ENCODE measurements at places on chromosomes 2 and 18. TPM values are rescaled to one million over a fixed set of nuclear protein-coding genes. Genes with fewer than 3 reads are reported as not detected.

- no peak for DNase-seq
These were observed 1.6 kb upstream of the TWIST2 start for GRCh38 chr2:238846378-238846627.

The DSG4 gene
- total RNA-seq: not detected

DNA sequence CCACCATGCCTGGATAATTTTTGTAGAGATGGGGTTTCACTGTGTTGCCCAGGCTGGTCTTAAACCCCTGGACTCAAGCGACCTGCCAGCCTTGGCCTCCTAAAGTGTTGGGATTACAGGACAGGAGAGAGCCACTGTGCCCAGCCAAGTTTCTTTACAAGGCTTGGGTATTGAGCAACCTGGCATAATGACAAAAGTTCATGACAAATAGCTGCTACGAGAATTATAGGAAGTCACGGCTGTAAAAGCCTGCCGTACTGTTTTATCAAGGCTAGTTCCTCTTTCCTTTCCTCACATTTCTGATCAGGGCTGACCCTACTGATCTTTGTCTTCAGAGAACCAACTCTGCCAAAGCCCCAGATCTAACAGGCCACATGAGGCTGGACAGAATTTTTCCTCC is 490.4 kb upstream of the SPRED2 start:
- no peak for DNase-seq

DNA sequence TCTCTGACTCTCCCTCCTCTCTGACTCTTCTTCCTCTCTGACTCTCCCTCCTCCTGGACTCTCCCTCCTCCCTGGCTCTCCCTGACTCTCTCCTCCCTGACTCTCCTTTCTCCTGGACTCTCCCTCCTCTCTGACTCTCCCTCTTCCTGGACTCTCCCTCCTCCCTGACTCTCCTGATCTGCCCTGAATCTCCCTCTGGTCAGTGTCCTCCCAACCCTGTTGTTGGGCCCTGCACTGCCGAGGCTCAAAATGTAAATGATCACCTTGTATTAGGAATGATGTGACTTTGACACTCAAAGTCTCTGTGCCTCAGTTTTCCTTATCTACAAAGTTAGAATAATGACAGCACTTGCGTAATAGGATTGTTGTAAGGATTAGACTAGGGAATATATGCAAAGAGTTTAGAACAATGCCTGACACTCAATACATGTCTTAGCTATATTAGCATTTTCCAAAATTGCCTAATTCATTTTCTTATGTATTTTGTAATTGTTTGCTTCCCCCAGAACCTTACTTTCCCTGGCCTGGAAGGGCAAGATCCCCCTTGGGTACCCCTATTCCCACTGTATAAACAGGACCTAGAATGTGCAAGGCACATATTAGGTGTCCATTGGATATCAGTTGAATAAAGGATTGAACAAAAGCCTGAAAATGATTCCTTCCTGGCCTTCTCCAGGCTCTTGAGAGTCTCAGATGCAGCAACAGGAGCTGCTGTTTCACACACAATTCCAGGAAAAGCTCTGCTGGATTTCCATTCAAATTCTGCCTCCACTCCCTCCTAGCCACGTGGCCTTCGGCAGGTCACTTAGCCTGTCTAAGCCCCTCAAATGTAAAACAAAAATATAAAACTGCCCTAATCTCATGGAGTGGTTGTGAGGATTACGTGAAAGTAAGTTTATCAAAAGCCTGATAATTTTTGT is 170.1 kb downstream of the INHBB start:
- no peak for DNase-seq

DNA sequence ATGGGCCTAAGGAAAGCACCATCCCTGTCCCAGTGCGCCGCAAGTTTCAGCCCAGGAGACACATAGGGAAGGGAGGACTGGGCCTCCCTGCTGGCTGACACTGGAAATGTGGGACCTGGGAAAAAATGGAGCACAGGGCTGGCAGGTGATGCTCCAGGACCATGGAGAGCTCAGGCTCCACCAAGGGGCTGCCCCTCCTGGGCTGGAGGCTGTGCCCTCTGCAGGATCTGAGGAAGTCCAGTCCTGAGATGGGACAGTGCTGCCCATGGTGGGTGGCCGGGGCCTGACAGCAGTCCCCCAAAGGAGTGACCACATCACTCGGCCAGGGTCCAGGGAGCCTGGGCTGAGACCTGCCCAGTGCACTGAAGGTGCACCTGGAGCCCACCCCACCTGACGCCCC is 108.6 kb upstream of the TEKT4 start:
- DNase-seq: peak; percentile 31

The VIT gene
- total RNA-seq: not detected

The POTEJ gene
- total RNA-seq: not detected

The SIGLEC15 gene
- total RNA-seq: not detected

GRCh38 chr2:102505290-102505689 is 32.3 kb downstream of the SLC9A4 start:
- no peak for DNase-seq

The ACVR1C gene
- total RNA-seq: 3.5 TPM

DNA sequence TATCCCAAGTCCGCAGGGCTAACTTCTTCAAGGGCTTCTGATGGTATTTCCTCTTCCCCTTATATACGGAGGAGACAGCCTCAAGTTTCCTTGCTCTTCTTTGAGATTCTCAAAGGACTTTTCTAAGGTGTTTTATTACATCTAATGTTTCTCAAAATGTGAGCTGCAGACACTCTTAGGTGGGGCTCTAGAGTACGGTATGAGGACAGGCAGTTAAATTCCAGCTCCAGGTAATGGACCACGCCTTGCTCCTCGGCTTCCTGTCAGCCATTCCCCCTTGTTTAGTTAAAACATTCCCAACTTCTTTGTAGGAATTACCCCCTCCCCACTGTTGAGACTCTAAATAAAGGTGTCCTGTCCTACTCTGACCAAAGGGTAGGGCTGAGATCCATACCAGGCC is 131.9 kb downstream of the IRS1 start:
- DNase-seq: no peak

DNA sequence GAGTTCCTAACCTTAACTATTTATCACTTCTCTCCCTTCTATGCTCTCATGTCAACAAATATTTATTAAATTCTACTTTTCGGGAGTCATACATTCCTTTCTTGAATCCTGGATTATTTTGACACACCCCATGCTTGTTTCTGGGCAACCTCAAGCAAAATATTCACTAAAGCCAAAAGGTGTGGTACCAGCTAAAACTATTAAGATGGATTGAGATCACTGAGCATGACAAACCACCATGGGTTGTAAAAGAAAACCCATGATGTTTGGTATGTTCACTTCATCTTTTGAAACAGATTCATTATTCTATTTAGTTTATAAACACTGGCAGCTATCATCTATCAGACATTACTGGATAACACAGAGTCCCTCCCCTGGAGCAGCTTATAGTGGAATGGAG is 32.5 kb downstream of the DPP4 start:
- no peak for DNase-seq

The TMEM247 gene
- total RNA-seq: not detected

DNA sequence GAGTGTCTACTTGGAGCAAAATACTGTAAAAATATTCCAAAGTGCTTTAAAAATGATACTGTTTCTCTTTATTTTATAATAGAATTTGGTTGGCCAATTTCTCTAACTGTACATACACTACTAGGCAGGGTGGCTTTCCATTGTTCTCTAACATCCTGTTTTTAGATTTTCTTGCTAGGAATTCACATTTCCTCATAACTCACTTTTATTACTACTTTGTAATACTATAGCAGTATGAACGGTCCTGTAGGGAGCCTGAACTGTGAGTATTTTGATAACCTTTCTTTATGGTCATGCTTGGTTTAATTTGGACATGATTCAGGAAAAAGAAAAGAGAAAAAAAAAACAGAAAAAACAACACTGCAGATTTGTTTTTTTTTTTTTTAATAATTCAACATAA is 37.8 kb downstream of the GCG start:
- DNase-seq: no peak

DNA sequence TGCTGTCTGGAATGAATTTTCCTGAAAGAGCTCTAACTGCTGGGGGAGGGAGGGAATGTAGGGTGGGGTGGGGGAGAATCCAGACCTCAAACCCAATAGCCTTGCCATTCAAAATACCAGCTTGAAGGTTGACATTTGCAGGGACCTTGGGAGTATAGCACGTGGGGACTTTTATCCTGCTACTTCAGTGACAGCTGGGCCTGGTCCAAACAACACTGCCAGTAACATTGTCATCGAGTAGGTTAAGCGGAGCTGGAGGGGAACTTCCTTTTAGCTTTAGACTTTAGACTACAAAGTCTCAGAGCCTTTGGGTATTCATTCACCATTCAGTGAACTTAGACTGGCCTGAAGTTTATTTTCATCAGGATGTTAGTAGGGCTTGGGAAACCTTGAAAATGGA is 248.7 kb downstream of the MEIS1 start:
- no peak for DNase-seq

DNA sequence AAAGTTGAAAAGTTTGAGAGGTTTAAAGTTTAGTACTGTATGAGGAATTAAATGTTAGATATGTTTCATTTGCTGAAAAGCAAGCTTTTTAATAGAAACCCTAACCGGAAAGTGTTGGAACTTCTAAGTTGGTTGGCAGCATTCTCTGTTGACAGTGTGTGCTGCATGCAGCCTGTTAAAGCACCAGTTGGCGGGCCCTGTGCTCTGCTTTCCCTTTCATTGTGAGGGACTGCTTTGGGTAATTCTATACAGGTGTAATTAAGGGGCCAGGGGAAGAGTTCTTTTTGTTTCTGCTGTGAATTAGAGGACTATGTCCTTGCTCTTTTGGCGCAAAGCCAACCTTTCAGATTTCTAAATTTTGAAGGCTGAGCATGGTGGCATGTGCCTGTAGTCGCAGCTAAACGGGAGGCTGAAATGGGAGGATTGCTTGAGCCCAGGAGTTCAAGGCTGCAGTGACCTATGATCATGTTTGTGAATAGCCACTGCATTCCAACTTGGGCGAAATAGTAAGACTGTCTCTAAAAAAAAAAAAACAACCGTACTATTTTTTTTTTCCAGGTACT is 20.1 kb downstream of the PLEKHB2 start:
- DNase-seq: no peak

- no peak for DNase-seq
These were observed 33.5 kb upstream of the ZEB2 start for GRCh38 chr2:144553379-144553778.

GRCh38 chr2:225091336-225091735 is 49.1 kb upstream of the DOCK10 start:
- no peak for DNase-seq

The MRPL19 gene
- 70.3 TPM for total RNA-seq

GRCh38 chr2:174330945-174331594 is 3.7 kb upstream of the SP9 start:
- no peak for DNase-seq

The NT5DC4 gene
- total RNA-seq: not detected

- DNase-seq: no peak
These were observed 46.1 kb downstream of the REEP1 start for GRCh38 chr2:86291328-86291662.

GRCh38 chr2:83464444-83464843 is 994.6 kb downstream of the SUCLG1 start:
- no peak for DNase-seq

DNA sequence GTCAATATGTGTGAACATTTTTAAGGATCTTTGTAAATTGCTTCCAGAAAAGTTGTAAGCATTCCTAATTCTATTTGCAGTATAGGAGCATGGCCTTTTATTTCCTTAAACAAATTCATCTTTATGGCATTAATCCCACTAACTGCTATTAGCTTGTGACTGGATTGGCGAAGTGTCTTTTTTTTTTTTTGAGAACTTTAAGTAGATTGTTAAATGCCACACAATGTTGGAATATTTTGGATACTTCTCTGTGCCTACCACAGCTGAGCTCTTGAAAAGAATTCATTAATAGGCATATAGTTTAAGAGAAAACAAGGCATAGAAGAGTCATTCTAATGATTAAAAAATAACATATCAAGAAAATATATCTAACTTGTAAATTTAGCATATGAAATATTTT is 129.7 kb downstream of the LAMA3 start:
- no peak for DNase-seq

DNA sequence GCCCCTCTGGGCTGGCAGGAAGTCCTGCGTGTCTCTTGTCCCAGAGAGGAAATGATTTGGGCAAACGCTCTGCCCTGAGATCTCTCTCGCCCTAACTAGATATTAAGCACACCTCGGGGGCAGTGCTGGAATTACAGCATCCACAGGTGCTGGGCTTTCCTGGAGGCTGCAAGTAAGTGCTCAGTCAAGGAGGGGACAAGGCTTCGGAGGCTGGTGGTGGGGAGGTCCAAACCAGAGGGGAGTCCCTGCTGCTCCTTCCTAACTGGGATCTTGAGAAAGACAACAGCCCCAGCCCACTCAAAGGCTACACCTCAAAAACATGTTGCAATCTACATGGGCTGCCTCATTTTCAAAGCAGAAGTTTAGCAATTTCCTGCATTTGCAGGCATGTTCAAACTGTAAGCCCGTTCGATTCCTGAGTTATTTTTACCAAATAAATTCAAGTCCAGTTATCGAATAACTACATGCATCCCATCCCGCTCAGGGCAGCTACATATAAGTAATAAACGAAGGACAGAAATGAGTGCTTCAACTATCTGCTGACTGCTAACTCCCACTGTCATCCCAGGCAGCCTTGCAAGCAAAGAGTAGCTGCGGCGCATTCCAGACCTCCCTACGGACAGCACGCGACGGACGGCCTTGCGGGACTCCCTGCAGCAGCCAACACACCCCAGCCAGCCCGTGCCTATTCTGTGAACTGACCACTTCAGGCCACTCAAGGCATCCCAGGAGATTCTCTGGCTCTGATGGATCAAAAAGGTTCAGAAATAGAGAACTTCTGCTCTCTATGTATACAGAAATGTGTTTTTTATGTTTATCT is 27.5 kb downstream of the ZNF516 start:
- peak; percentile 19 for DNase-seq

DNA sequence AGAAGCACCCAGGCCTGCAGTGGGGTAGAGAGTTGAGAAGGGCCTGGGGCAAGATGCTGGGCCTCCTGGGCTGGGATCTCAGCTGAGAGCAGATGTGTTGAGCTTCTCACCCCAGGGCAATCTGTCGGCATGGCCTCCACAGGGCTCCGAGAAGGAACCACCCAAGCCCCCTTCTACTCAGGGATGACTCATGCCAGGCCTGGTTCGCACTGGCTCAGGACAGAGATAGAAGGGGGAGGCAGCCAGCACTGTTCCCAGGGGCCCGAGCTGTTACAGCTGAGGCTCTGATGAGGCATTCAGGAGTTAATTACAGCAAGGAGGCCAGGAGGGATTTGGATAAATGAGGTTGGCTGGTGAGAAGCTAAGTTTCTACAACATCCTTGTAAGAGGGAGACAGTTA is 62.5 kb downstream of the CENPO start:
- DNase-seq: no peak

DNA sequence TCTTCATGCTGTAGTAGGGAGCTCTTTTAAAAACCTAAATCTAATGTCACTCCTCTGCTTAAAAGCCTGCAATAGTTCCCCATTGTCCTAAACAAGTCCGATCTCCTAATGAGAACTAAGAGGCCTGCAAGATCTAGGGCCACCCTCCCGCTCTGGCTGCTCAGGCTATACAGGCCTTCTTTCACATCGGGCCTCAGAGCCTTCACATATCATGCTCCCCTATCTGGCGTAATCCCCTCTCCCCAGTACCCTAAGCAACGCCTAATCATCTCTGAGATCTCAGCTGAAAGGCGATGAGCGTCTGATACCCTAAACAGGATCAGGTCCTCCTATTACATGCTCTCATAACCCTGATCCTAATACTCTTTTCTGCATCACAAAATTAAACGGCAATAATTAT is 1.9 kb downstream of the MAP4K3 start:
- no peak for DNase-seq

The MAP2 gene
- 0.67 TPM for total RNA-seq

The CDKL4 gene
- total RNA-seq: not detected

Measured in activated naive CD4-positive, alpha-beta T cell treated with anti-CD3 and anti-CD28 coated beads for 36 hours (primary cell).